Activated naive CD8-positive, alpha-beta T cell treated with anti-CD3 and anti-CD28 coated beads for 36 hours (primary cell): ENCODE measurements at places on chromosomes 13 and 19.

- DNase-seq = no peak
Observed at GRCh38 chr13:98505217-98505616, 71.7 kb downstream of the STK24 start.

DNA sequence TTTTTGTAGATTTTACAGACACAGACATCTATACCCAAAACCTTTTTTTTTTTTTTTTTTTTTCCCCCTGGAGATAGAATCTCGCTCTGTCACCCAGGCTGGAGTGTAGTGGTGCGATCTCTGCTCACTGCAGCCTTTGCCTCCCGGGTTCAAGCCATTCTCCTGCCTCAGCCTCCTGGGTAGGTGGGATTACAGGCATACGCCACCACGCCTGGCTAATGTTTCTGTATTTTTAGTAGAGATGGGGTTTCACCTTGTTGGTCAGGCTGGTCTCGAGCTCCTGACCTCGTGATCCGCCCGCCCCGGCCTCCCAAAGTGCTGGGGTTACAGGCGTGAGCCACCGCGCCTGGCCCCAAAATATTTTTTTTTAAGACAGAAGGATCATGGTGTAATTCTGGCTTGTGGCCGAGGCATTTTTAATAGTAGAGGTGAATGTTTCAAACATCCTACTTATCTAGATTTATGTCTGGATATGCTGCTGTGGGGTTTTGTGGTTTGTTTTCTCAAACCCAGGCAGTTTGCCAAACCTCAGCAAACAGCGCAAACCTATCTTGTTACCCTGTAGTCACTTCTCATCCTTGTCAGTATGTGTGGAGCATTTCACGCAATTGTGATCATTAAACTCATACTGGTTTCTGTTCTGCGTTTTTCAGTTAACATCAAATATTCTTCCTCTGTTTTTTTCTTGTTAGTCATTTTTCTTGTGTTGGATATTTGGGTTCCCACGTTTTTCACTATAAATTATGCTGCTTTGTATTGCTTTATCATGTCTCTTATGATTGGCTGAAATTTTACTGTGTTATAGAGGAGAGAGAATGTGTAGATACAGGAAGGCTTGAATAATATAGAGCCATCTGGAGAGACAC, 36.2 kb upstream of the GARRE1 start:
- DNase-seq = peak; percentile 61

DNA sequence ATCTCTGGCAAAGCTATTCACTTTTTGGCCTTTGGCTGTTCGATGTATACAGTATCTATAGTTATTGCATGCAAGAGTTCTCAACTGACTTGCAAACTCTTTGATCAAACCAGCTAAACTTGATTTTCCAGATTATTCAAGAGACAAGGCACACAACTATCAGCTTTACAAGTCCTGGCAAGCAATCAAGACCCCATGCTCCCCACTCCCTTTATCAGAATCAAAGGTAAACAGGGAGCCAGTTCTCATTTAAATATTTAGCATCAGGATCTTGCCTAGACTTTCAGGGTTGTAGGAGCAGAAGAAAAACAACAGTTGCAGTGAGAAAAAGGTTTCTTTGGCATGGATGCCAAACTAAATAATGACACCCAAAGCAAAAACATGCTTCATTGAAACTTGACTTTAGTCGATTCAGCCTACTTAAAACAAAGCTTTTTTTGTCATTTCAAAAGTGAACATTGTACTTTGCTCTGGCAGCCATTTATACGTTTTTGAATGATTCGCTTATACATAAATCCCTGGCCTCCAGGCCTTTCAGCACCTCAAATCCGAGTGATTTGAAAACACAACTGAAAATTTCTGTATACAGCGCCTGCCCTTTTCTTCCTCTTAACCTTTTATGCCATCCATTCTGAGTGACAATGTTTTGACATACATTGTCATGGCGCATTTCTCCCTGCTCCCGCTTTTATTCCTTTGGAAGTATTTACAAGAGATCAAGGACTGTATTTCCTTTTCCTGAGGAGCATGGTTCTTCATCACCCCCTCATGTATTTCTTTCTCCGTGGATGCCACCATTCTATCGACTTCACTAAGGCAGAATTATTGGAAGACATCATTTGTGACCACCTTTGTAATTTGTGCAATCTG, 340.8 kb downstream of the KLF5 start:
- DNase-seq = no peak

- DNase-seq = no peak
Observed at GRCh38 chr13:30052120-30052519, 201.7 kb upstream of the UBL3 start.

- DNase-seq = no peak
Observed at GRCh38 chr13:23754506-23754905, 134.7 kb downstream of the MIPEP start.

DNA sequence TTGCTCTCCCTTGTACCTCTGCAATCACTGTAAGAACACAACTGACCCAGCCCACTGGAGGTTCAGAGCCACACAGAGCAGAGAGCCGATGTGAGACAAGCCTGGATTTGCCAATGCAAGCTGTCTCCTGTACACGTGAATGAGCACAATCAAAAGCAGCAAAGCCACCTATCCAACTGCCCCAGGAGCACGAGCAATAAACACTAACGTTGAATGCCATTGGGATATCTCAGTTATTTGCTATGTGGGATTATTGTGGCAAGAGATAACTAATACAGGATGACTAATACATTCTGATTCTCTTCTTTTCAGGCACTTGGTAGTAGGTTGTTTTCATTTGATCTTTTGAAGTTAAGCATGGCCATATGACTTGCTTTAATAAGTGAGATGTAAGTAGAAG, 85.2 kb upstream of the FAM216B start:
- no peak for DNase-seq

- DNase-seq = no peak
Observed at GRCh38 chr19:45123440-45123850, 30.5 kb downstream of the PPP1R37 start.

DNA sequence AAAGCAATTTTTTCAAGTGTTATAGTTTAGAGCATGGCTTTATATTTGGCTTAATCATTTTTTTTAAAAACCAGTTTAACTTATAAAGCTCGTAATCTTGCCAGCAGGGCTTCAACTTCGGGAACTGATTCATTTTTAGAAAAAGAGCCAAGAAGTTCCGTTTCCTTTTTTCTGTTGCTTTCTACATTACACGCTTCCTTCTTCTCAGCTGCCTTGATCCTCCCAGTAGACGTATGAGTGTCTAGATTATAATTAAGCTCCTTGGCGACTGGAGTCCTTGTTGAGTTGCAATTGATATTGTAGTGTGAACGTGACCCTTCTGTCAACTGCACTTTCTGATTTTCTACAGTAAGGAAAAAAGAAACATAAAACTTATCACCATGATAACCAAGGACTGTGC, 497.2 kb downstream of the DIAPH3 start:
- no peak for DNase-seq

DNA sequence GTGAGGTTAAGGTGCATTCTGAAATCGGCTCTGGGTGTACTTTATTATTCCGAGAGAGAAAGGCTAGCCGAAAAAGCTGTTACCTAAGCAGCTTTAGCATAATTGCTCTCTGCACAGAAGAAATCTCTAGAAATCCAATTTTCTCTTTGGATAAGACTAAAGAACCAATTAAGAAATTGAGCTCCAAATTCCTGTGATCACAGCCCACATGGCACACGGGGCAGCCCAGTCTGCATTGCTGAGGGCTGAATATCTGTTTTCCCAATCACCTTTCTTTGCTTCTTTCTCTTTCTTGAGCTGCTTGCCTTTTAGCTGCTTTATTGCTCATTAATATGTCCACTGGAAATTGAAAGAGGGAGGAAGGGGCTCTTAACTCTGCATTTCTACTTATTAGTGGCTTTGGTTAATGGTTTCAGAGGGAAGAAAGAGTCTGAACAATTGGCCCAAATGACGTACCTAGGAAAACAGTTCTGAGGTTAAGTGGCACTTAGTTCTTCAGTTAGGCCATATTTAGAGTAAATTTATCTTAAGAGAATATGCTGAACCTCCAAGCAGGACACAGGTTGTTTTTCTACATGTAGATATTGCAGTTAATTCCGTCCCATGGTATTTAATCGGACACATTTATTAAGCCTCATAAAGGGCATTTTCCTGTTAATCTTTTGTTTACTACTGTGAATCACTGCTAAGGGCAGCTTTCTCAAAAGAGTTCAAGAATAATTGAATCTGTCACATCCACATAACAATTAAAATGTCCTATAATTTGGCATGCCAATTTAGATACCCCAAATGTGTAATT, 265.7 kb downstream of the ABCC4 start:
- no peak for DNase-seq

DNA sequence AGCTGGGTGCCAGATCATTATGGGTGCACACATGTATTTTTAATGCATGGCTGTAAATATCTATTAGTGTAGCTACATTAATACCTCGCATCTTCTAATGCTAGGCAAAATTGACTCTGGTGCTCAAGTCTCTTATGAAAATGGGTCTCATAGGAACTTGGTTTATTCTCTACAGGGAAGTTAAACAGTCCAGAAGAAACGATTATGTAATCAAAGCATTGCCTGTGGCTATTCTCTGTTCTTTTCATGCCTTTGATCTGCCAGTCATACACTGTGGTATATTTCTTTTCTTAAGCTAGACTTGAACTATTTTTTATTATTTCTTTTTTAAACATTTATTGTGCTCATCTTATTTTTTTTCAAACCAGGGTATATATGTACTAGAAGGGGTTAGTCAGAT, 1015.0 kb downstream of the SLITRK1 start:
- DNase-seq = no peak
